ENCODE measurements at places on chromosomes 13 and 19. TPM values are rescaled to one million over a fixed set of nuclear protein-coding genes. Genes with fewer than 3 reads are reported as not detected.

GRCh38 chr13:73061876-73062275 is 3.1 kb downstream of the KLF5 start:
- H3K27ac ChIP-seq, result no peak overlapping the region
- H3K27me3 ChIP-seq, result peaks cover 4% of the 10 kb centered on the region
- H3K4me1 ChIP-seq, result peaks cover 8% of the 10 kb centered on the region
- no peak for DNase-seq

DNA sequence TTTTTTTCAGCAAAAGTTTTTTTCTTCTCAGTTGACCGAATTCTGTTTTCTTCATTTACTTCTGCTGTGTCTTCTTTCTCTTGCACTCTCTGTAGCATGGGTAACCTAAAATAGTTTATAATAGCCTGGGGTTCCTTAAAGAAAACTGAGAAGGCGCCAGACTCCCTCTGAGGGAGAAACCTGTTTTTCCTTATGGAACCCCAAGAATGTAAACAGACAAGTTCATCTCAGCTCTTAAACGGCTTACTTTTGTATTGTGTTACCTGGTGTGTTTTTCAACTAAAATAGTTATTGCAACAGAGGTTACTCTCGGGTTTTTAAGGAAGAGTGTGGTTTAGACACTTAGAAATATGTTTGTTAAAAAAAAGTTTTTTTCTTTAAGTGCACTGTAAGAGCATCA is 23.8 kb upstream of the TM9SF2 start:
- no peaks in the 10 kb centered on the region for H3K36me3 ChIP-seq
- no peaks in the 10 kb centered on the region for H3K4me1 ChIP-seq
- no peak overlapping the region for H3K27ac ChIP-seq
- no peaks in the 10 kb centered on the region for H3K27me3 ChIP-seq
- no peak for DNase-seq

DNA sequence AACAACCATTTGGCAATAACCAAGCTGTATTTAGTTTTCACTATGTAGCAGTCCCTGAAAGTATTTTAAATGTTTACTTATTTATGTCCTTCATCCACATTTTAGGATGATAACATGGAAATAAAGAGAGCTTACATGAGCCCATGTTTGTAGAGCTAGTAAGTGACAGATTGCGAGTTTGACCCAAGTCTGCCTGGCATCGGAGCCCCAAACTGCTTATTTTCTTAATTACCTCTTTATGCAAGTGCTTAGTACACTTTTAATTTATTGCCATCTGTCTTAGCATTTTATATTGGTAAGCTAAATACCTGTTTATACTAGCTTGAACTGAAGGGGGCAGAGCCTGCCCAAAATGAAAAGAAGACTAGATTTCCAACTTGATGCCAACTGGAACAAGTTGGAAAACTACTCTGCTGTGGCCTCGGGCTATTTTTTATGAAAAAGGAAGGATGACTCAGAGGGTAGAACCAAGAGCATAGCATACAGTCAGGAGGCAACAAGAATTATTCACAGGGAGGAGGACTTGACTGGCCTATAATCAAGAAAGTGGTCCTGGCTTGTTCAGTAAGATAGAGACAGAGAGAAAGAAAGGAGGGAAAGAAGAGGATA is 150.2 kb downstream of the NDFIP2 start:
- DNase-seq, result no peak
- H3K27me3 ChIP-seq, result peaks cover 8% of the 10 kb centered on the region
- H3K4me3 ChIP-seq, result no peak overlapping the region
- H3K4me1 ChIP-seq, result peaks cover 2% of the 10 kb centered on the region

- peaks cover 5% of the 10 kb centered on the region for H3K36me3 ChIP-seq
- H3K4me3 ChIP-seq, result no peak overlapping the region
- no peaks in the 10 kb centered on the region for H3K27me3 ChIP-seq
- DNase-seq, result no peak
- peaks cover 9% of the 10 kb centered on the region for H3K4me1 ChIP-seq
Measured at GRCh38 chr19:47492137-47492533, 8.1 kb upstream of the KPTN start.

GRCh38 chr13:30985637-30986205 is 53.3 kb downstream of the TEX26 start:
- no peaks in the 10 kb centered on the region for H3K4me1 ChIP-seq
- H3K27me3 ChIP-seq, result peaks cover 14% of the 10 kb centered on the region
- no peaks in the 10 kb centered on the region for H3K36me3 ChIP-seq
- no peak overlapping the region for H3K27ac ChIP-seq

DNA sequence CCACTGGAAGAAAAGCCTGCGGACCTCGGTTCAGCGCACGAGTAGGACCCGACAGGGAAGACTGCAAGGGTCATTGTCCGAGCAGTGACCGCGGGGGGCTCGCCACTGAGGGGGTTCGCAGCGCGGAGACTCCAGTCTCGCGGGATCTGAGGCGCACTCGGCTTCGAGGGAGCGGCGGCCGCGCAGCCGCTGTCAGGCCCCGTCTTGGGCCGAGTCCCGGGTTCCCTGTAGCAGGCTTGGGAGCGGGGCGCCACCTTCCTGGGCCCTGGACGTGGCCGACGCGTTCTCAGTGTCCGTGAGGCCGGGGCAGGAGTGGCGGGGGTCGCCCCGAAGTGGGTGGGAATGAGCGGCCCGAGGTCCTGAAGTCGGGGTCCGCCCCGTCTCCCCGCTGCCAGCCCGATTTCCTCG is 474 bp upstream of the FAM174C start:
- peak overlapping the region; percentile 74 for H3K4me3 ChIP-seq
- H3K27ac ChIP-seq, result peak overlapping the region; percentile 98
- peaks cover 4% of the 10 kb centered on the region for H3K36me3 ChIP-seq
- no peaks in the 10 kb centered on the region for H3K27me3 ChIP-seq
- H3K4me1 ChIP-seq, result peaks cover 44% of the 10 kb centered on the region
- no peak for DNase-seq

DNA sequence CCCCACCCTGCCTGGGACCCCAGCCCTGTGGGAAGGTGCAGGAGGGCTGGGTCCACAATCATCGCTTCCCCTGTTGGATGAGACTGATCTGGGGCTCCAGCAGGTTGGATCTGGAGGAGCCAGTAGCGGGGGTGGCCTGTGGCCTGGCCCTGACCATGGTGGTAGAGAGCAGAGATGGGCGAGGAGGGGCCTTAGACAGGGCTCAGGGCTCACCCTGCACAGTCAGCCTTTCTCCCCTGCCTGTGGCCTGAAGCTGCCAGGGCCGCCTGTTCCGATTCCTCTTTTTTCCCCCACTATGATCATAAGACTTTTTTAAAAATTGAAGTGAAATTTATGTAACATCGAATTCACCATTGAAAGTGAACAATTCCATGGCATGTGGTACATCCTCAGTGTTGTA is 18.2 kb downstream of the SIN3B start:
- peaks cover 14% of the 10 kb centered on the region for H3K36me3 ChIP-seq
- no peaks in the 10 kb centered on the region for H3K27me3 ChIP-seq
- peaks cover 2% of the 10 kb centered on the region for H3K4me1 ChIP-seq
- no peak overlapping the region for H3K27ac ChIP-seq

The CASP14 gene
- not detected for total RNA-seq

GRCh38 chr13:59766236-59766635 is 397.5 kb downstream of the DIAPH3 start:
- DNase-seq, result no peak
- H3K4me1 ChIP-seq, result no peaks in the 10 kb centered on the region
- H3K4me3 ChIP-seq, result no peak overlapping the region
- no peak overlapping the region for H3K27ac ChIP-seq
- H3K27me3 ChIP-seq, result no peaks in the 10 kb centered on the region
- no peaks in the 10 kb centered on the region for H3K36me3 ChIP-seq

- no peak overlapping the region for H3K27ac ChIP-seq
- H3K27me3 ChIP-seq, result peaks cover 40% of the 10 kb centered on the region
- no peak overlapping the region for H3K4me3 ChIP-seq
- H3K4me1 ChIP-seq, result peaks cover 2% of the 10 kb centered on the region
- H3K36me3 ChIP-seq, result peaks cover 2% of the 10 kb centered on the region
Measured at GRCh38 chr19:373391-374182, 29.0 kb upstream of the MIER2 start.

DNA sequence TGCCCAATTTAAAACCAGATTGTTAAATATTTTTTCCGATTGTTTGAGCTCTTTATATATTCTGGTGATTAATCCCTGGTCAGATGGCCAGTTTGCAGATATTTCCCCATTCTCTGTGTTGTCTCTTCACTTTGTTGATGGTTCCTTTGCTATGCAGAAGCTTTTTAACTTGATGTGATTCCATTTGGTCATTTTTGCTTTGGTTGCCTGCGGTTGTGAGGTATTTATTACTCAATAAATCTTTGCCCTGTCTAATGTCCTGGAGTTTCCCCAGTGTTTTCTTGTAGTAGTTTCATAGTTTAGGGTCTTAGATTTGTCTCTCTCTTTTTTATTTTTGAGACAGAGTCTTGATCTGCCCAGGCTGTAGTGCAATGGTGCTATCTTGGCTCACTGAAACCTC is 23.8 kb upstream of the LMO7 start:
- H3K27ac ChIP-seq, result no peak overlapping the region
- no peaks in the 10 kb centered on the region for H3K4me1 ChIP-seq
- no peak overlapping the region for H3K4me3 ChIP-seq
- H3K36me3 ChIP-seq, result peaks cover 3% of the 10 kb centered on the region

DNA sequence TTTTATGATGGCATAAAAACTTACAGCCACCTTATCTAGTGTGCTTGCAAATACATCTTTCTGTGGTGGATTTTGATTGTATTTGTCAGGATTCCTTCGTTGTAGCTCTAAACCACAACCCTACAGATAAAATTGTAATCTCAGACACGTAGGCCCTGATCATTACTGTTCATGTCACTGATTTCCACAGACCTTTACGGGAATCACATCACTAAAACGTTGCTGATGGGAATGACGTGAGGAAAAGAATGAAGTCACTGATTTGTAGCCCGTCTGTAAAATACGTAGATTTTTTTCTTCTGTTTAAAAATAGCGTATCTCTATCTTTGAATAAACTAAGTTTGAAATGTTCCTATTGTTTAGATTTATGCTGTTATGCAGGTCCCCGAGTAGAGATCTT is 399.2 kb downstream of the MYO16 start:
- no peaks in the 10 kb centered on the region for H3K4me1 ChIP-seq
- H3K36me3 ChIP-seq, result no peaks in the 10 kb centered on the region
- H3K4me3 ChIP-seq, result no peak overlapping the region

The ZNF723 gene
- not detected for total RNA-seq

The LGI4 gene
- total RNA-seq, result 0.52 TPM

DNA sequence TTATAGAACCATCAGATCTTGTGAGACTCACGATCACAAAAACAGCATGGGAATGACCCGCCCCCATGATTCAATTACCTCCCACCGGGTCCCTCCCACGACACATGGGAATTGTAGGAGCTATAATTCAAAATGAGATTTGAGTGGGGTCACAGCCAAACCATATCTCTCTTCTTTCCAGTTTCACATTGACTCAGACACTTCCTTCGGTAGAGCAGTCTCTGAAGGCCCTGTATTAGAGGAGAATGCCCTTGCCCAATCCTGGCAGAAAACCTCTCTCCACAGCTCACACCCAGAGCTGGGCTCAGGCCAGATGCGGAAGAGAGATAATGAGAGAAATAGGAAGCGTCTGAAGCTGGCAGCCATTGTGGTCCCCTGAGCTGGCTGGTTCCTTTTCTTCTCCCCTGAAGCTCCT is 72.4 kb upstream of the CLDN10 start:
- H3K36me3 ChIP-seq, result no peaks in the 10 kb centered on the region
- peaks cover 5% of the 10 kb centered on the region for H3K4me1 ChIP-seq
- no peak overlapping the region for H3K4me3 ChIP-seq
- H3K27me3 ChIP-seq, result peaks cover 15% of the 10 kb centered on the region
- no peak overlapping the region for H3K27ac ChIP-seq

The EFNA2 gene
- total RNA-seq, result not detected

The VSTM2B gene
- total RNA-seq, result not detected

The DIRAS1 gene
- 0.40 TPM for total RNA-seq

The HMG20B gene
- 36.7 TPM for total RNA-seq

The MEIS3 gene
- total RNA-seq, result 0.34 TPM

The ZNF541 gene
- total RNA-seq, result 0.99 TPM

GRCh38 chr19:53868892-53869804 is 1.5 kb downstream of the MYADM start:
- peak; percentile 89 for DNase-seq
- peaks cover 16% of the 10 kb centered on the region for H3K36me3 ChIP-seq

The C19orf85 gene
- not detected for total RNA-seq

DNA sequence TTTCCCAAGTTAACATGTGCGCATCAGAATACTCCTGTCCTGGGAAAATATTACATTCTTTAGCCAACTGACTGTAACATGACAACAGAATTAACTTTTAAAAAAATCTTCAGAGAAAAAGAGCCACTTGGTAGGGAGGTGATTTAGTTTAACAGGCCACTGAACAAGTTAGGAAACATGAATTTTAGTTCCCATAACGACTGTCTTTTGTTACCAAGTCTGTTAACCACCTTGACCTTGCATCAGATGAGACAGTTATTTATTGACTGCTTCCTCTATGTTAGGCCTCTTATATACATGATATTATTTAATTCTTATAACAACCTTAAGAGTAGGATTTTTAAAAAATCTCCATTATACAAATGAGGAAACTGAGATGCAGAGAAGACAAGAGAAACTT is 268.6 kb downstream of the NDFIP2 start:
- no peak for DNase-seq
- H3K4me1 ChIP-seq, result no peaks in the 10 kb centered on the region
- H3K4me3 ChIP-seq, result no peak overlapping the region

GRCh38 chr13:59690857-59691500 is 472.7 kb downstream of the DIAPH3 start:
- H3K27me3 ChIP-seq, result peaks cover 4% of the 10 kb centered on the region
- H3K4me3 ChIP-seq, result no peak overlapping the region
- H3K36me3 ChIP-seq, result peaks cover 3% of the 10 kb centered on the region
- no peaks in the 10 kb centered on the region for H3K4me1 ChIP-seq

DNA sequence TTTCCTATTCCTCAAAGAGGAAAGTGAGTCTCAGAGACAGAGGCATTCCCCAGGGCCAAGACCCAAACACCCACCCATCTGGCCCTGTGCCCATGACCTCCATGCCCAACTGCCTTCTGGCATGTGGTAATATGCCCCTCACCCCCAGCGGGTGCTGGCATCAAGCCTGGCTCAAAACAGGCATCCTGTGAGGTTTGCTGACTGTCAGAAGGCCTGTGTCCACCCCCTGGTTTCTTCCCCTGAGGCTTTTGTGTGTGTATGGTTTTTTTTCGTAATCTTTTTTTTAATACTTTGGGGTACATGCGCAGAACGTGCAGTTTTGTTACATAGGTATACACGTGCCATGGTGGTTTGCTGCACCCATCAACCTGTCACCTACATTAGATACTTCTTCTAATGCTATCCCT is 7.6 kb upstream of the KANK2 start:
- H3K4me1 ChIP-seq, result peaks cover 8% of the 10 kb centered on the region
- no peak overlapping the region for H3K27ac ChIP-seq
- H3K36me3 ChIP-seq, result no peaks in the 10 kb centered on the region
- DNase-seq, result no peak

GRCh38 chr13:37144661-37145060 is 39.2 kb upstream of the CSNK1A1L start:
- no peaks in the 10 kb centered on the region for H3K4me1 ChIP-seq
- H3K4me3 ChIP-seq, result no peak overlapping the region
- DNase-seq, result no peak
- no peaks in the 10 kb centered on the region for H3K36me3 ChIP-seq

GRCh38 chr13:88862095-88862620 is 1191.0 kb downstream of the SLITRK5 start:
- no peaks in the 10 kb centered on the region for H3K27me3 ChIP-seq
- H3K27ac ChIP-seq, result no peak overlapping the region
- no peak overlapping the region for H3K4me3 ChIP-seq
- H3K4me1 ChIP-seq, result no peaks in the 10 kb centered on the region

- peaks cover 20% of the 10 kb centered on the region for H3K27me3 ChIP-seq
- DNase-seq, result no peak
- H3K4me3 ChIP-seq, result no peak overlapping the region
- H3K4me1 ChIP-seq, result no peaks in the 10 kb centered on the region
- no peak overlapping the region for H3K27ac ChIP-seq
Measured at GRCh38 chr19:33878030-33878544, 81.4 kb downstream of the KCTD15 start.

Measured in T-helper 17 cell (primary cell).